ENCODE measurements at places on chromosomes 3 and 15. TPM values are rescaled to one million over a fixed set of nuclear protein-coding genes. Genes with fewer than 3 reads are reported as not detected.

The ZNF80 gene
- 0.04 TPM for total RNA-seq

The TLR9 gene
- total RNA-seq: 0.09 TPM

The ACTC1 gene
- 2,723 TPM for total RNA-seq

The ATP6V1A gene
- total RNA-seq: 20.3 TPM

The ADGRG7 gene
- total RNA-seq: not detected

GRCh38 chr3:133956353-133956752, 60.7 kb upstream of the RAB6B start:
- H3K4me3 ChIP-seq: no peak overlapping the region
- no peaks in the 10 kb centered on the region for H3K27me3 ChIP-seq
- H3K27ac ChIP-seq: no peak overlapping the region
- no peaks in the 10 kb centered on the region for H3K36me3 ChIP-seq
- H3K4me1 ChIP-seq: peaks cover 22% of the 10 kb centered on the region

GRCh38 chr15:73324496-73325170, 44.1 kb downstream of the HCN4 start:
- no peaks in the 10 kb centered on the region for H3K36me3 ChIP-seq
- no peak for DNase-seq
- no peak overlapping the region for H3K4me3 ChIP-seq
- H3K27ac ChIP-seq: no peak overlapping the region
- H3K27me3 ChIP-seq: peaks cover 2% of the 10 kb centered on the region

- peak overlapping the region; percentile 89 for H3K27ac ChIP-seq
- peak; percentile 98 for DNase-seq
- no peak overlapping the region for H3K4me3 ChIP-seq
- H3K36me3 ChIP-seq: no peaks in the 10 kb centered on the region
- H3K27me3 ChIP-seq: no peaks in the 10 kb centered on the region
- peaks cover 40% of the 10 kb centered on the region for H3K4me1 ChIP-seq
These were observed 73.8 kb upstream of the HEG1 start for GRCh38 chr3:125129512-125129997.

- no peak overlapping the region for H3K27ac ChIP-seq
- no peak overlapping the region for H3K4me3 ChIP-seq
- H3K36me3 ChIP-seq: no peaks in the 10 kb centered on the region
These were observed 118.1 kb downstream of the EDEM1 start for GRCh38 chr3:5305684-5305989.

DNA sequence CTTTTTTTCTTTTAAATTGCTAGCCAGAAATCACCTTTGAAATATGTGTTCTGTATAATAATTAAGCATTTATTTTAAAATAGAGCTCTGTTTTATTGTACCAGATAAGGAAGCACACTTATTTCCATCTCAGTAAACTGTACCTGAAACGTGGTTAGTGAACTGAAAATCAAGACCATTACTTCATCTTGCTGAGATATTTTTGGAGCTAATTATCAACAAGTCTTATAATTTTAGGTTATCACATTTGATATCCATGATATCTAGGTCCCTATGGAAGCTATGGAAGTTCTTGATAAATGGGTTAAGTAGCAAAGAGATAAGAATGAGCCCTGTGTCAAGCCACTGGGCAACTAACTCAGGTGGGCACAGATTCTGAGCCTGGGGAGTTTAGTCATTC, 187.2 kb downstream of the NFKBIZ start:
- no peaks in the 10 kb centered on the region for H3K27me3 ChIP-seq
- no peak for DNase-seq
- no peak overlapping the region for H3K27ac ChIP-seq
- no peak overlapping the region for H3K4me3 ChIP-seq
- no peaks in the 10 kb centered on the region for H3K4me1 ChIP-seq

DNA sequence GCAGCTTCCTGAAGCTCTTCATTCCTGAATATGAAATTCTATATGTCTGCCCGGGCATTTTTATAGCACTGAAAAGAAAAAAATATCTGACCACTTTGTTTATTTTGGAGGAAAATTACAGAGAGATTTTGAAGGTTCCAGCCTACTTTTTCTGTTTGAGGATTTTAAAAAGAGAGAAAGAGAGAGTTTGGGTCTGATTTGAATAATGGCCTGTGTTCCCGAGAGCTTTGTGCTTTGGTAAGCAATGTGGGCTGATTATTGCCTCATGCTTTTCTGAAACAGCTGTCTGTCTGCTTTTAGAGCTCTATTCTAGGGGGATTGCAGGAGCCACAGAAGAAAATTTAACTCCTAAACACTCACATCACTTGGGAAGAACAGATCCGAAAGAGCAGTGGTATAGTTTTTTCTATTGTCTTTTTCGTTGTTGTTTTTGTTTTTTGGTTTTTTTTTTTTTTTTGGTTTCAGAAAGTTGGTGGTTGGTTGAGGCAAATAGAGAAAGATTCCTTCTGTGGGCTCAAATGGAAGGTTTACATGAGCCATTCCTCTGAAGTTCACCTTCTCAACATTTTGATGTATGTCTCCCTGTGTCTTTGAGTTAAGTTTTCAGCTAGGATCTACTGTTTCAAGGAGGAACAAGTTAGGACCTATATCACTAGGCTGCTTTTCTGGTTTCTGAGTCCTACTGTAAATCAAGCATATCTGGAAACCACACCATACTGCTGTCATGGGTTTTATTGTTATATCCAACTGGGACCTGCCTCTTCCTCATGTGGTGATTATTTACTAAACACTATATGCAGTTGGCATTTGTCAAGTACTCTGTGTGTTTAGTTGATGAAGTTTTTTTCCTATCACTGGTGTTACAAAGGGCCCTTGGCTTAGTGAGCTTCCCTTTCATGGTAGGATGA, 178.9 kb downstream of the KCNMB2 start:
- H3K27me3 ChIP-seq: no peaks in the 10 kb centered on the region
- H3K4me1 ChIP-seq: peaks cover 26% of the 10 kb centered on the region
- no peaks in the 10 kb centered on the region for H3K36me3 ChIP-seq
- H3K4me3 ChIP-seq: no peak overlapping the region

DNA sequence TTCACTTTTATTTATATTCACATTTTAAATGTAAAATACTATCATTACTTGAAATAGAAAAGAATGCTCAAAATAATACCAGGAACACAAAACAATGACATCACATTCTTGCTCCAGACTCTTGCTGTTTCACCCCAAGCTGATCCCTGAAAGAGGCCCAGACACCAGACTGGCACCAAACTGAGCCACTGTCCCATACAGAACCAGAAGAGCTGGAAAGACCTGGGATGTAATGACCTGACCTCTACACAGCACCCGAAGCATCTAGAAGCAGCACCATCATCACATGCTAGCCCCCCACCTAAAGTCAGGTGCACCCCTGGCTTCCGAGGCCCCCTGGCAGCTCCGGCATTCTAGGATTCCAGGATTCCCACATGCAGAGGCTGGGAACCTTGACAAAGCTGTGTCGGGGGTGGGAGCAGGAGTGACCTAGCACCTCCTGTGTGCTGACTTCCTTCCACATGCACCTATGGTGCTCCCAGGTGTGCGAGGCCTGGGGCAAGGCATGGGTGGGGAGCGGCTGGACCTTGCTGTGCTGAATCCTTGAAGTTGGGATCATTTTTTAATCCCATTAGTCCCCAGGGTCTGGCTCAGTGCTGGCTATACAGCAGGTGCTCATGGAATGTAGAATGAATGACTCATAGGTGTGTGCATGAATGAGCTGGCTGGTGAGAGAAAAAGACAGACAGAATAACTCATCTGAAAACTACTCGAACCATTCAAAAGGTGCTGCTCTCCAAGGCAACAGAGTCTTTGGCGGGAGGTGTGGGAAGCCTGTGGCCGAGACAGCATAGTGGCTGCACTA, 144.7 kb upstream of the IQSEC1 start:
- H3K27me3 ChIP-seq: peaks cover 2% of the 10 kb centered on the region
- H3K4me1 ChIP-seq: no peaks in the 10 kb centered on the region
- H3K27ac ChIP-seq: no peak overlapping the region
- no peak overlapping the region for H3K4me3 ChIP-seq
- DNase-seq: no peak

DNA sequence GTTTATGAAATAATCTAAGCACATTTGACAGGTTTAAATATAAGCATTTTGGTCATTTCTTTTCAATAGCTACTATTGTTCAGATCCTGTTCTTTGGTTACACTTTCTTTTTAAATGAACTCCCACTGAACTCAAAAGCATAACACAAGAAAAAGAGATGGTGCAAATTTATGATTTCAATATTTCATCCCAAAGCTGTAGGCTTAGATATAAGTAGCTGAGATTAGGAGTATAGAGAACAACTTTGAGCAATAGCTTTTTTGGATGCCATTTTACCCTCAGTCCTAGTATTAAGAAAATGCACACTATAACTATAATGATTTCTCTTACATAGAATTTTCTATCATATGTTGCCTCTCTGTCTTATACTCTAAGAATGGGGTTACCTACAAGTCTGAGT, 213.8 kb downstream of the ATP8B4 start:
- peaks cover 17% of the 10 kb centered on the region for H3K4me1 ChIP-seq
- no peaks in the 10 kb centered on the region for H3K36me3 ChIP-seq
- no peak overlapping the region for H3K4me3 ChIP-seq
- DNase-seq: no peak
- H3K27me3 ChIP-seq: no peaks in the 10 kb centered on the region

GRCh38 chr15:85889956-85890619, 95.4 kb upstream of the KLHL25 start:
- H3K36me3 ChIP-seq: no peaks in the 10 kb centered on the region
- H3K27ac ChIP-seq: no peak overlapping the region

GRCh38 chr15:93072411-93073394, 16.3 kb downstream of the RGMA start:
- H3K4me1 ChIP-seq: peaks cover 68% of the 10 kb centered on the region
- peak; percentile 97 for DNase-seq
- peaks cover 33% of the 10 kb centered on the region for H3K27me3 ChIP-seq

DNA sequence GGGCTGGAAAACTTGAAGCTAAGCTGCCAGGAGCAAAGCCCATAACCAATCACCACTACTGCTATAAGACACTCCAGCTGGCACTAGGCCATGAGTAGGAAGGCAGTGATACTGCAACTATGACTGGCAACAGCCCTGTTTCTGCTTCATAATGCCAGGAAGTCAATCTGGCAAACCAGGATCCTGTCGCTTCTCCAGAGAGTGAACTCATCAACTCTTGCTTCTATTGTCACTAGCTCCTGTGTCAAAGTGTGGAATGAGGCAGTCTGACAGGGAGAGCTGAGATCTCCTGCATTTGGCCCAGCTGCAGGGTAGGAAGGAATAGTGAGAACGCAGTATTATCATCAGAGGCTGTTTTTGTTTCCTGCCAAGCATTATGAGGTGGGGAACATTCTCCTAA, 105.3 kb downstream of the CTNNB1 start:
- H3K27ac ChIP-seq: no peak overlapping the region
- H3K4me3 ChIP-seq: no peak overlapping the region
- H3K36me3 ChIP-seq: no peaks in the 10 kb centered on the region
- peaks cover 6% of the 10 kb centered on the region for H3K4me1 ChIP-seq

DNA sequence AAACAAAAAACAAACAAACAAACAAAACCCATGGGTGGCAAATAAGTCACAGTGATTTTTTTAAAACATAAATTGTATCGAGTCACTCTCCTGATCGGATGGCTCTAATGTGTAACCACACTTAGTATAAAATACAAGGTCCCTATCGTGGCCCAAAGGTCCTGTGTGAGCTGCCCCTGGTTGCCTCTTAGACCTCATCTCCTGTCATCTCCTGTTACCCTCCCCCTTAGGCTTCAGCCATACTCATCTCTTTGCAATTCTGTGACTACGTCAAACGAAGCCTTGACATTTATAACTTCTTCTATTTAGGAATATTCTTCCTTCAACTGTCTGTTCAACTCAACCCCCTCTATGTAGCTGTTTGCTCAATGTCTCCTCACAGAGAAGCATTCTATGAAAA, 43.9 kb upstream of the TTBK2 start:
- H3K27ac ChIP-seq: no peak overlapping the region
- H3K4me1 ChIP-seq: no peaks in the 10 kb centered on the region
- H3K27me3 ChIP-seq: no peaks in the 10 kb centered on the region

GRCh38 chr15:31427411-31427810, 100.8 kb downstream of the KLF13 start:
- no peak overlapping the region for H3K27ac ChIP-seq
- no peak overlapping the region for H3K4me3 ChIP-seq
- H3K4me1 ChIP-seq: no peaks in the 10 kb centered on the region

DNA sequence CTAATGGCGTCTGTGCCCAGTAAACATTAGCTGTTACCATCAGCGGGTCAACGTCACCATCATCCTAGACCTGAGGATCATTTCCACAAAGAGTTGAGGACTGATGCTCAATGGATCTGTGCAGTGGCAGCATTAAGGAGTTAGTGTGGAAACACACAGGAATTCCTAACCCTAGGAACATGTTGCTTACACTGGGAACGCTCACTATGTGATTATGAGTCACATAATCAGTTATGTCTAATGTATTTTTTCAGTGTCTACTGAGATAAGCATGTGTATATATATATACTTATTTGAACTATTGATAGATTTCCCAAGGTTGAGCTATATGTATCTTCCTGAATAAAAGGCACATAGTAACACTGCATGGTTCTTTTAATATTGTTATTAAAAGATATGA, 19.0 kb downstream of the ARNT2 start:
- no peak overlapping the region for H3K27ac ChIP-seq
- H3K36me3 ChIP-seq: no peaks in the 10 kb centered on the region
- H3K4me3 ChIP-seq: no peak overlapping the region
- no peak for DNase-seq

- DNase-seq: no peak
- H3K4me3 ChIP-seq: no peak overlapping the region
- H3K27me3 ChIP-seq: no peaks in the 10 kb centered on the region
- H3K4me1 ChIP-seq: no peaks in the 10 kb centered on the region
These were observed 180.5 kb downstream of the FOXB1 start for GRCh38 chr15:60184579-60184978.

DNA sequence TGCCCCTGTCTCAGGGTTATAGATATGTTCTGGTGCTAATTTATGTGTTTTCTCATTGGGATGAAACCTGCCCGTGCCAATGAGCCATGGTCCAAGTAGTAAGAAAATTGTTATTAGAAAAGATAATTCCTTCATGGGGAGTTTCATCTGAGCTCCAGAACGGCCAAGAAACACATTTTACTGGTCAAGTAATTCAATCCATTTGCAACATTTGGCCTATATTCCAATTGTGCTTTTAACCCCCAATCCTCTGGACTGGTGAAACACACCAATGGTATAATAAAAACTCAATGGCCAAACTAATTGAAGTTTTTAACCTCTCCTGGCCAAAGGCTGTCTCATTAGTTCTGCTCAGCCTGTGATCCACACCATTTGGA, 53.7 kb upstream of the XCR1 start:
- H3K4me3 ChIP-seq: no peak overlapping the region
- no peaks in the 10 kb centered on the region for H3K36me3 ChIP-seq
- peak; percentile 25 for DNase-seq
- H3K27me3 ChIP-seq: peaks cover 6% of the 10 kb centered on the region

DNA sequence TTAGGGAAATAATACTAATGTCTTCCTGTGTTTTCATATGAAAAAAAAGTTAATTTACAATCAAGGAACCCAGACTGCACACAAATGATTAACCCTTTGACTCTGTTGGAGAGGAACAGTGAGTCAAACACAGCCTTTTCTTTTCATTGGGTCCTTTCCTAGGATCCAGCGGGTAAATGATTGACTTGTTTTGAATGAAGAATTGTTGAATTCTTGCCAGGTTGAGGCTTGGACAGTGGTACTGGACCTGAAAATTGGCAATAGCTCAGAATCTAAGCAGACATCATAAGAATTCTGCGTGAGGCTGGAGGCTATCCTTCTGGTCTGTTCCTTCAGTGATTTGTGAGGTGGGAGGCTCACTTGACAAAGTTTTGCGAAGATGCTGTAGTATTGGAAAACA, 143.0 kb downstream of the RYR3 start:
- H3K4me3 ChIP-seq: no peak overlapping the region
- no peaks in the 10 kb centered on the region for H3K27me3 ChIP-seq
- DNase-seq: no peak
- no peaks in the 10 kb centered on the region for H3K36me3 ChIP-seq
- H3K27ac ChIP-seq: no peak overlapping the region
